ENCODE measurements at places on chromosomes 2 and 18. TPM values are rescaled to one million over a fixed set of nuclear protein-coding genes. Genes with fewer than 3 reads are reported as not detected.

DNA sequence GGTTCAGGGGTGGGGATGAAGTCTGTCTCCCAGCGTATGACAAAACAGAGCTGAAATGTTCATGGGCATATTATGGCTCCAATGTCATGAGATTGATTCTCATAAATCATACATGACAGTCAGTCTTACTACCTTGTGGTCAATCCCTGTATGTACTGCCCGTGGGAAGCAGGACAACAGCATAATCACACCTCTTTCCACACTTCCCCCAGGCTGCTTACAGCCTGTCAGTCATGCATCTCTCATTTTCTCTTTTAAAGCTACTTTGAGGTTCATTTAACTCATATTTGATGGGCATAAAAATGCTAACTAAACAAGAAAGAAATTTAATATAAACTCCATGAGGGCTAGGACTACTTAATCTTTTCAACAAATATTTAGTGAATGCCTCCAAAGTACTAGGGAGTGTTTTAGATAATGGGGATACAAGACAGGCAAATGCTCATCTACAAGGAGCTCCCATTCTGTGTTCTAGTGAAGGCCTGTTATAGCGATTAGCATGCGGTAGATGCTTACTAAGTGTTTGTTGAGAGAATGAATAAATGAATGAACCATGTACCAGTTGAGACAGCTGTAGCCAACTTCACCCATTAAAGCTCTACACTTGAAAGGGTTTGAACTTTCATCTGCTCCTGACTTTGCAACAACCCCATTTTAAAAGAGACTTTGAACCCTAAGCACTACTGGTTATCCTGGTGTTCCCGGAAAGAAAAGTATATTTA, 89.1 kb downstream of the ALPK2 start:
- no peaks in the 10 kb centered on the region for H3K36me3 ChIP-seq
- no peak overlapping the region for H3K27ac ChIP-seq
- no peak for DNase-seq
- no peaks in the 10 kb centered on the region for H3K27me3 ChIP-seq

DNA sequence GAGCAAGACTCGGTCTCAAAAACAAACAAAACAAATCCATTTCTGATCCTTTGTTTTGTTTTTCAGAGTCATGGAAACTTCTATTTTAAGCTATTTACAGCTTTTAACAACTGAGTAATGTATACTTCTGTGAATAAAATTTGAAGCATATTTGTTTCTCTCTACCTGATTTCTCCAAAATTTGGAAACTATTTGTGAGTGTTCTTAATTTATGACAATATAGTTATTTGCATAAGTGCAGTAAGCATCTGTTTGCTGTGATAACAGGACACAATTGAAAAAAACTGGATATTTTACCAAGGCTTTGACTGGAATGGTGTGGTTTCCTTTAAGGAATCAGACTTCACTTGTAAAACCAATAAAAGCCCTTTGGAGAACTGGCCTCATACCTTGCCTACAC, 53.3 kb upstream of the GULP1 start:
- no peaks in the 10 kb centered on the region for H3K36me3 ChIP-seq
- no peak overlapping the region for H3K27ac ChIP-seq
- no peak for DNase-seq

GRCh38 chr2:24722141-24722790, 70.9 kb downstream of the PTRHD1 start:
- no peak overlapping the region for H3K27ac ChIP-seq
- no peaks in the 10 kb centered on the region for H3K27me3 ChIP-seq
- DNase-seq: no peak

GRCh38 chr2:231565887-231566594, 26.6 kb upstream of the TEX44 start:
- H3K4me1 ChIP-seq: no peaks in the 10 kb centered on the region
- no peaks in the 10 kb centered on the region for H3K36me3 ChIP-seq
- peaks cover 6% of the 10 kb centered on the region for H3K27me3 ChIP-seq
- no peak for DNase-seq
- no peak overlapping the region for H3K4me3 ChIP-seq

GRCh38 chr2:221111739-221112138, 460.4 kb downstream of the EPHA4 start:
- no peaks in the 10 kb centered on the region for H3K36me3 ChIP-seq
- no peak for DNase-seq
- no peaks in the 10 kb centered on the region for H3K4me1 ChIP-seq
- H3K4me3 ChIP-seq: no peak overlapping the region

- no peak for DNase-seq
- no peaks in the 10 kb centered on the region for H3K27me3 ChIP-seq
- H3K27ac ChIP-seq: no peak overlapping the region
- H3K4me1 ChIP-seq: no peaks in the 10 kb centered on the region
Measured at GRCh38 chr2:13334545-13334944, 617.8 kb downstream of the TRIB2 start.

- H3K27ac ChIP-seq: no peak overlapping the region
- H3K36me3 ChIP-seq: no peaks in the 10 kb centered on the region
- H3K27me3 ChIP-seq: no peaks in the 10 kb centered on the region
- DNase-seq: no peak
Measured at GRCh38 chr2:62831729-62832128, 126.2 kb downstream of the EHBP1 start.

- H3K36me3 ChIP-seq: no peaks in the 10 kb centered on the region
- no peak for DNase-seq
- H3K4me1 ChIP-seq: peaks cover 16% of the 10 kb centered on the region
Measured at GRCh38 chr2:197877038-197877437, 72.6 kb downstream of the PLCL1 start.

DNA sequence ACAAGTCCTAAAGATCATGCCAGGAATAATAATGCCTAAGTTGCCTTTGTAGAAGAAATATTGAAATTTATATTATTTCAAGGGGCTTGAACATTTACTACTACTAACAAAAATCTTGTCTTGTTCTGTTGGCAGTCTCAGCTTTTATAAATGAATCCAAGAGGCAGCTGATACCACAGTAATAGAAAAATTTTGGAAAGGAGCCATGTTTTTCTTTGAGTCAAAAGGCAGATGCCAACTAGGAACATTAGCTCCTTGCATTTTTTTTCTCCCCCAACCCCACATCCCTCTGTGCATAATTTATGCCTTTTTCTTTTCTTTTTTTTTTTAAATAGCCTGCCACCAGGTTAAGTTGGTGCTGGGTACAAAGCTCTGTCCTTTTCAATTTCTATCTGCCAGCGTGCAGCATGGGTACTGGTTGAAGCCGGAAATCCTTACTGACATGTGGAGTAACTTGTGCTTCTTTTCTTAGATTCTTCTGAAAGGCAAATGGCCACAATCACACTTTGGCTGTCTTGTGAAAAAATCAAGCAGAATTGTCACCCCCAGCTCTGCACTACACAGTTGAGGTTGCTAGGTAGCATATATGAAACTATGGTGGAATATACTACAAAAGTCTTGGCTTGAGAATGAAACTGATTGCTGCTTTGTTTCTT, 98.8 kb downstream of the RHBDD1 start:
- no peaks in the 10 kb centered on the region for H3K4me1 ChIP-seq
- H3K4me3 ChIP-seq: no peak overlapping the region
- no peaks in the 10 kb centered on the region for H3K36me3 ChIP-seq
- no peak overlapping the region for H3K27ac ChIP-seq

GRCh38 chr18:44668270-44668975, 12.3 kb upstream of the SETBP1 start:
- no peak overlapping the region for H3K4me3 ChIP-seq
- no peaks in the 10 kb centered on the region for H3K4me1 ChIP-seq
- H3K36me3 ChIP-seq: no peaks in the 10 kb centered on the region
- no peaks in the 10 kb centered on the region for H3K27me3 ChIP-seq
- DNase-seq: no peak

DNA sequence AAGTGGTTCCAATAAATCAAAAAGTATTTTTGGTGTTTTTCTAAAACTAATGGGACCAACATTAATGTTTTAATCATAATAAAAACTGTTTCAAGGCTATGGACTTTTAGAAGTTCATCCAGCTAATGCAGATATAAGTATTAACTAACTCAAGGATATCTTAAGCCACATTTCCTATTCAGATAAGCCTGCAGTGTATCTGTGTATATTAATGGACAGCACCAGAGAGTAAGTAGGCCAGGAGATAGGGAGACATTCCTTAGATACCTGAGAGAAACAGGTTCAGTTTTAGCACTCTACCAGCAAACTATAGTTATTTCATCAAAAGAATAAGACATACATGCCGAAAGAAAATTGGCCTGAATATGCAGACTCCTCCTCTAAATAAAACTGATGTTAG, 27.3 kb downstream of the PREPL start:
- no peak for DNase-seq
- H3K4me1 ChIP-seq: no peaks in the 10 kb centered on the region
- H3K4me3 ChIP-seq: no peak overlapping the region
- no peak overlapping the region for H3K27ac ChIP-seq

- no peaks in the 10 kb centered on the region for H3K36me3 ChIP-seq
- no peak overlapping the region for H3K4me3 ChIP-seq
- DNase-seq: no peak
Measured at GRCh38 chr2:238789317-238789806, 58.5 kb upstream of the TWIST2 start.

- H3K4me1 ChIP-seq: no peaks in the 10 kb centered on the region
- H3K4me3 ChIP-seq: no peak overlapping the region
- H3K27ac ChIP-seq: no peak overlapping the region
- no peaks in the 10 kb centered on the region for H3K36me3 ChIP-seq
- no peaks in the 10 kb centered on the region for H3K27me3 ChIP-seq
Measured at GRCh38 chr2:104690255-104690984, 163.5 kb upstream of the POU3F3 start.

DNA sequence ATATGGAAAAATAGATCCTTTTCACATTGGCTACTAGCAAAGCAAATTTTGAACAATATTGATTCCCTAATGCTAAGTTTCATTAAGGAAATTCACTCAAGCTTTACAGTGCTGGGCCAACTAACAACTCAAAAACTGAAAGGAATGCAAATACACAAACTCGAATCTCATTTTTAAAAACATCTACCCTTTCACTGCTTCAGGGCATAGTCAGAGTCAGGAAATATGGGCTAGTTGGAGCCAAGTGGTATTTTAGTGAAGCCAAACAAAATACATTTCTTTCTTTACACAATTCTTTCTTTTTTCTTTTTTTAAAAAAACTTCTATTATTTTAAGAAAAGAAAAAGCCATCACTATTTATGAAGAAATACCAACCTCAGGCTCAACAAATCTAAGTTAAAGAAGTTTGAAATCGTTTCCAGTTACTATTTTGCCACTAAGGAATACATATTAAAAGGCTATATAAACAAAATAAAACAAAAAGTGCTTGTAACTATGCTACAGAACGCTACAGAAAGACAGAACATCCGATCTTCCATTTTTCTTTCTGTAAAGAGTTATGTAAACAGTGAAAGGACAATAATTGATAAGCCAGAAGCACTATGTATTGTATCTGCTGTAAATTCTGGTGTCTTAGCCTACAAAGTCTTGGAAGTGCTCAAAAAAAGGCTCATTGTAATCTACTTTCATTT, 113.6 kb upstream of the STK17B start:
- no peaks in the 10 kb centered on the region for H3K27me3 ChIP-seq
- peaks cover 4% of the 10 kb centered on the region for H3K4me1 ChIP-seq
- no peak for DNase-seq
- H3K27ac ChIP-seq: no peak overlapping the region
- no peak overlapping the region for H3K4me3 ChIP-seq
- no peaks in the 10 kb centered on the region for H3K36me3 ChIP-seq

SCN7A gene
- not detected for total RNA-seq

ITGB6 gene
- total RNA-seq: 0.09 TPM

AKAIN1 gene
- not detected for total RNA-seq

All from T-cell (primary cell).